ENCODE measurements at places on chromosomes 13 and 19.
A peak's percentile ranks its signal among the peaks of the same experiment; 100 is the strongest.

DNA sequence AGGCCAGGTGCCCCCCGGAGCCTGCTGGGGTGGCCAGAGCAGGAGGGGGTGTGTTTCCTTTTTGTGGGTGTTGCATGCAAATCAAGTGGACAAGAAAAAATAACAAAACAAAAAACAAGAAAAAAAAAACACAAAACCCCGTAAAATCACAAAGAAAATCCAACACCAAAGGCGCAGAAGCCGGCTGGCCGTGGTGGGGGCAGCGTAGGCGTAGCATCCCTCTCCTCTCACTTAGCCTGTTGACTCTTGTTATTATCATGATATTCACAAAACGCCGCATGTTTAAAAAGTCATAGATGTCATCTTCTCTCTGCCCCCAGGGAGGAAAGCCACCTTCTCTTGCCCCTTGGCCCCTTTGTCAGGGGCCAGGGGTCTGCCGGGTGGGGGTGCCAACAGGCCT, 978 bp upstream of the TGFBR3L start:
- DNase-seq: no peak

DNA sequence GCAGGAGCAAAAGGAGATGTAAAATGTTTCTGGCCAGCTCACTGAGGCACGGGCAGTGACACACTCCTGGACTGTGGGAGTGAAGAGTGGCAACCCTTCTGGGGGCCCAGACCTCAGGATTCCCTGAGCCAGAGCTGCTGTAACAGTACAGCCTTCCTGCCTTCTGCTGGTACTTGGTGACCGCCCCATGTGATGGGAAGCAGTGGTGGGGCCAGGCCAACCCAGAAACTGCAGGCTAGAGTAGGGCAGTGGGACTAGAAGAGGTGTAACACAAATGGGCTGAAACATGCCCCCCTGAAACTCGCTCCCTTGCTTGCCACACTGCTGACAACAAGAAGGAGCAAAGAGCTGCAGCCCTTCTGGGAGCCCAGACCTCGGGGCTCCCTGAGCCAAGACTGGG, 217.1 kb upstream of the TRPC4 start:
- no peak for DNase-seq

DNA sequence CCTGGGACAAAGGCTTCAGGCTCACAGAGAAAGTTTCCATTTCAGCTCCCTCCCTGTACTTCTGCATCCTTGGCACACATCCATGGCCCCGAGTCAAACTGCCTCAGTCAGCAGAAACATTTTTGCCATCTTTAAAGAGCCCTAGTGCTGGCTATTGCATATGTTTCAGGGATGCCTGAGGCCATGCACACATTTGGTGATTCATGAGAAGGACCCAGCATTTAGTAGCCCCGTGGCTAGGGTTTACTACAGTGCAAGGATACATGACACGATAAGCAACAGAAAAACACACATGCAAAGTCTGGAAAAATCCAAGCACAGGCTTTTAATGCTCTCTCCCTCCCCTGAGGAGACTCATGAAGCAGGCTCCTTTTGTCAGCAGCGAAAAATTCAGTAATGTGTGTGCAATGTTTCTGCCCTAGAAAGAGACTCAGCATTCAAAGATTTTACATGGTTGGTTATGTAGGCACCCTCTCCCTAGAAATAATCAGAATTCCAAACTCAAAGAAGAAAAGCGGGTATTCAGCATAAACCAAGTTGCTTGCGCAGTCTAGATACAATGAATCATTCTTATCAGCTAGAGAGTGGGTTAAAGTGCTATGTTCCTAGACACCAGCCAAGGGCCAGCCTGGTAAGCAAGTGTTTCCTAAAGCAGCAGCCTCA, 17.6 kb downstream of the ACOD1 start:
- no peak for DNase-seq

GRCh38 chr13:49213539-49213938, 6.6 kb upstream of the MLNR start:
- no peak for DNase-seq

DNA sequence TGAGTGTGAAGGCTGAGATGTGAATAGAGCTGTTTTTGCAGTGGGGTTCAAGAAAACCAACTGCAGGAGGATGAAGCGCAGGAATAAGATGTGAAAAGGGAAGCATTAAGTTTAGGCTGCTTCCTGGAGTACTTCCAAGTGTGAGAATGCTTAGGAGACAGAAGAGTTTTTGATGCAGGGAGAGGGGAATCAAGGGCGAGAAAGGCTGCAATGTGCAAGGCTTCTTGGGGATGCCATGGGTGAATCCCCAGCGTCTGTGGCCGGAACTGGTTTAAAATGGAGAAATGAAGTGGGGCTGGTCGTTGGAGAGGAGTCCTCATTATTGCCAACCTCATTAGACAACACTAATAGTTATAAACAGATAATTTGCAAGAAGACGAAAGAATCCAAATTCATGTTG, 764.9 kb downstream of the LIG4 start:
- no peak for DNase-seq

DNA sequence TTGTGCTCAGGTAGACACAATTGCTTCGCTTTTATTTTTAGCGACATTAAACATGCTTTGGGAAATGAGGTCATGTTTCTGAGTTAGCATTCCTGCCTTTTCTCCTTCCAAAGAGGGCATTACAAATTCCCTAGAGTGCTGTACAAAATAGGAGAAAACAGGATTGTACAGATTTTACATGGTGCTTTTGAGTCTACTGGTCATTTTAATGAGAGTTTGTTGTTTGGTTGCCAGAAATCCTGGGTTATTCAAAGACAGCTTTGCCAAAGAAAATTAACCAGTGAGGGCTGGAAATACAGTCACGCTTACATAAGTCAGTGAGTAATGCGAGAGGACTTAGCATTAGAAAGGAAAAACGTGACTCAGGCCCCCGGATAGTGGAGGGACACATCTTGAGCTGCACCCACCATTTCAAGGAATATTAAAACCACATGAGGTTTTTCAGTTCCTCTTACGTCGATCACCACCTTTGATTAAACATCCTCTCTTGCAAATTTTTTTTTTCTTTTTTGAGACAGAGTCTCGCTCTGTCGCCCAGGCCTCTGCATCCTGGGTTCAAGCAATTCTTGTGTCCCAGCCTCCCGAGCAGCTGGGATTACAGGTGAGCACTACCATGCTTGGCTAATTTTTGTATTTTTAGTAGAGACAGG, 55.4 kb downstream of the SACS start:
- DNase-seq: peak; percentile 62

DNA sequence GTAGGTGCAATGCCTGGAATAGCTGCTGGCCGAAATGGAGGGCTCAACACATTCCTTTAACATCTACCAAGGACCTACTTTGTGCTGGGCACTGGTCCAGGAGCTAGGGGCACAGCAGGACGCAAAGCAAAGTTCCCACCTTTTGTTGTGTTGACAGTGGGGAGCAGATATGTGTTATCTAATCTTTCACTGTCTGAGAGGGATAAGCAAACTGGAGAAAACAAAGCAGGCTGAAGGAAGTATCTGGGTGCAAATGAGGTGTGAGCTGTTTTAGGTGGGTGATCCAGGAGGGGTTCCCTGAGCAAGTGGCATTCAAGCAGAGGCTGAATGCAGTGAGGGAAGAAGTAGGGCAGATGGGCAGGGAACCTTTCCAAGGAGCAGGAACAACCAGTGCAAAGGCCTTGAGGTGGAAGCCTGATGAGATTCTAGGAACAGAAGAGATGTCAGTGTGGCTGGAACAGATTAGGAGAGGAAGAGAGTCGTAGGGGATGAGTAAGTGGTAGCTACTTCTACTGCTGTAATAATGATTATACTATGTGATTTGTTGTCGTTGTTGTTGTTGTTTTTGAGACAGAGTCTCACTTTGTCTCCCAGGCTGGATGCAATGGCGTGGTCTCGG, 2.2 kb upstream of the PLAUR start:
- DNase-seq: no peak

DNA sequence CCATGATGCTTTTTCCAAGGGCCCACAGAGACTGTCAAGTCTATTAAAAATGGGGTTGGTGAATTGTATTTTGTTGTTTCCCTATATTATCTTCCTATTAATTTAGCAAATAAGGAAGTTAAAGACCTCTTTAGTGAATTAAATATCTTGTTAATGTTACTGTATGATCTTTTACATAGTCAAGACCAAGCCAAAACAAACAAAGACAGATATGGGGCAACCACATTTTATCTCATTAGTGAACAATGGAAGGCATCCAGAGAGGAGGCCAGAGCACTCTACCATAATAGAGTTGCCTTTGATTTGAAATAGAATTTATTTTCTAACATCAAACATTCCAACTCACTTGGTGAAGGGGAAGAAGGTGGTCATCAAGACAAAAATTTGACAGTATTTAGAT, 169.4 kb downstream of the B3GLCT start:
- no peak for DNase-seq

Measured in CD4-positive, alpha-beta T cell treated with Interleukin-10 for 1 hour (primary cell).